ENCODE measurements at places on chromosomes 3 and 15.

GRCh38 chr3:100270215-100270583 lies 9.4 kb downstream of the TBC1D23 start:
- DNase-seq = no peak

DNA sequence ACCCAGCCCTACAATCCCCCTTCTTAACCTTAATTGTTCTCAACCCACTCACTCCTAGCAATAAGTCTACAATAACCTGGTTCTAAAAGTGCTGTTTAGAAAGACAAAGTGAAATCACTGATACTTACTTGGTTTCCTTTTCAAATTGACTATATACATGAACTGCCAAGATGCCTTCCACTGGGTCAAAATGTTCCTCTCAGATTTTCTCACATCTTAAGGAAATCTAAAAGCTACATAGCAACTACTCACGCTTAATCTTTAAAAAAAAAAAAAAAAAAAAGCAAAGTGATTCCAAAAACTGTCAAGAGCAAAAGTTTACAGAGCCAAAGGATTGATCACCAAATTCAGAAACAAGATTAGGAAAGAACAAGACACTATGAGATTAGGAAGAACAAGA lies 68.7 kb upstream of the MAP4 start:
- DNase-seq = no peak

DNA sequence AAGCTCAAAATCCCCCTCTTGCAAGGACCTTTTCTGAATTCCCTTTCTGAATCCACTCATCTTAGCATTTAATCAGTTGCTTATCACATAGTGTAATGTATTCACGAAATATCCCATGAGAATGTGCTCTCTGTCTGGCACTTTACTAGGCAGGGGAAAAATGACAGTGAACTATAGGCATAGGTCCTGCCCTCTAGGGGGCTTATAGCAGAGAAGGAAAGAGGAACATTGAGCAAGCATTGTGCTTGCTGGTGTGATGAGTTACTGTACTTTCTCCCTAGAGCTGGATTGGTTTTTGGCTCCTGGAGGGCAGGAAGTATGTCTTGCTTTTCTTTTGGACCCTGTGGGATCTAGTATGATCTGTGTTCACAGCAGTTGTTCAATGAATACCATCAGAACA lies 26.5 kb downstream of the DUOX2 start:
- DNase-seq = no peak

GRCh38 chr3:58963928-58964503 lies 85.8 kb downstream of the CFAP20DC start:
- no peak for DNase-seq

DNA sequence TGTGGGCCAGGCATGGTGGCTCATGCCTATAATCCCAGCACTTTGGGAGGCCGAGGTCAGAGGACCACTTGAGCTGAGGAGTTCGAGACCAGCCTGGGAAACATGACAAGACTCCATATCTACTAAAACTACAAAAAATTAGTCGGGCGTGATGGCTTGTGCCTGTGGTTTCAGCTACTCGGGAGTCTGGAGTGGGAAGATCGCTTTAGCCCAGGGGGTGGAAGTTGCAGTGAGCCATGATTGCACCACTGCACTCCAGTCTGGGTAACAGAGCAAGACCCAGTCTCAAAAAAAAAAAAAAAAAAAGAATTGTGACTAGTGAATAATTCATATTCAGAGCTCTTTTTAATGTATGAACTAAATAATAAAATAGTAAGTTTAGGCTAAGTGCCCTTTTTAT lies 87.8 kb upstream of the TSEN2 start:
- DNase-seq = no peak

DNA sequence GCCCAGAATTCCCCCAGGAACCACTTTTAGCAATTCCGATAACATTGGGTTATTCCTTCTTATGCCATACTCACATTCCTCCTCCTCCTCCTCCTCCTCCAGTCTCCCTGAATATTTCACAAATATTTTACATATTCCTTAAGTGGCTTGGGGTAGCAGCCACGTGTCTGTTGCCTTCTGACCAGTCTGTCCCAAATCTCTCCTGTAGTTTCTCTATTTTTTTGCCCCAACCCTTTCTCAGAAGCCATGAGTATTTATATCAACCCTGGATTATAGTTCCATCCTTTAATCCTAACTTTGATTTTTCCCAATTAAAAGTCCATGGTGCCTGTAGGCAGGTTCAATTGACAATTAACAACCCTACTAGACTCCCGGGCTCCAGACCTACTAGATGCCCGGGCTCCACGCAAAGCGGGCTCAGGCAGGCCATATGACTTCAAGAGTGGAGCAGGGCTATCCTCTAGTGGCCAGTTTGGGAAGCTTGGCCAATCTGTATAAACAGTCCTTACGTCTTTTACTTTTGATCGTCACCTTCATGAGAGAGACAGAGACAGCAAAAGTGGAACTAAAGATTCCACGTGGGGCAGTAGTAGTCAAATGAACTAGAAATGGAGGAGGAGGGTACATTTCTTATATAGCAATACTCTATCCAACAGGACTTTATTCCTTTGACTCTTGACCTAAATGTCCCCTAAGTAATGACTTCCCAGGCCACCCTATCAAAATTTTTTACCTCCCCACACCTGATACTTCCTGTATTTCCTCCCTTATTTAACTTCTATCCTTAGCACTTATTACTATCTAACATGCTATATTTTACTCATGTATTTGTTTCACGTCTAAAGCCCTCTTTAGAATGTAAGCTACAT lies 69.7 kb downstream of the USF3 start:
- no peak for DNase-seq

DNA sequence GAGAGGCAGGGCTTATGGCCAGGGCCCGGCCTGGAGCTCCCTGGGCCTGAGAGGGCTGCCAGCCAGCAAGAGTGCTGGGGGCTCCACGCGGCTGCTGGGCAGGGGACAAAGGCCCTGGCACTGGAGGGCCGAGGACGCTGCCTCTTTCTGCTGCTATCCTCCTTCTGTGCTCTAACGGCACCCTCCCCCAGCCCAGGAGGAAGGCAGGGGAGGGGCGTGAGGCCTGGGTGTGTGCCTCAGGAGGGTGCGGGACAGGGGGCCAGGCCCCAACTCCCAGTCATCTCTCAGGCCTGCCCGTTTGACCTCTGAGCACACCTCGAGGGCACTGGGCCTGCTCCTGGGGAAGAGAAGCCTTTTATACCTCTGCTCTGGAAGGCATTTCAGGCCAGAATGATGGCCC lies 115.5 kb downstream of the ADCY5 start:
- no peak for DNase-seq

DNA sequence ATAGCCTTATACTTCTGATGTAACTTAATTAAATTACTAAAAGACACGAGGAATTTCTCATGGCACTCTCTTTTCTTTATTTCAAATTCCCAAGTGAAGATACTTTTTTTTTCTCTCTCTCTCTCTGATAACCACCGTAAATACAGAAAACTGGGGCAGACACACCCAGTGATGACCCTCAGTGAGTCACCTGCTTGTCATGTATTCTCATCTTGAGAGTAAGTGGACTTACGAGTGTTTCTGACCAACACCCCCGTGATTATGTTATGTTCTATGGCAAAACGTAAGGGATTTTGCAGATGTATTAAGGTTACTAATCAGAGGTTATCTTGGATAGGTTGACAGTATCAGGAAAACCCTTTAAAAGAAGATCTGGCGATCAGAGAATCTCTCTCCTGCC lies 348.8 kb upstream of the ZNF717 start:
- no peak for DNase-seq

DNA sequence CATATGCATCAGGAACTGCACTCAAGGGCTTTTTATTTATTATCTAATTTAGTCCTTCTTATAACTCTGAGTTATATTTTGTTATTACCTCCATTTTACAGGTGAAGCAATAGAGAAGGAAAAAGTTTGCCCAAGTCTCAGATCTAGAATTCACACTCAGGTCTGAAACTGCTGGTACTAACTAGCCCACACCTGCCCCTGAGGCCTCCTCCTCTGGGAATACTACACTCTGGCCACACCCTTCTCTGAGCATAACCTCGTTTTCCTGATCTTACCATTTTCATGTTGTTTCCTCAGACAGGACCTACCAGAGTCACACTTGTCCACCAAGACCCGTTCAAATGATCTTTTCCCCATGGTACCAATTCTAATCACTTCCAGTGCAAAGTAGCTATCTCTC lies 94.1 kb upstream of the CHRM5 start:
- no peak for DNase-seq

DNA sequence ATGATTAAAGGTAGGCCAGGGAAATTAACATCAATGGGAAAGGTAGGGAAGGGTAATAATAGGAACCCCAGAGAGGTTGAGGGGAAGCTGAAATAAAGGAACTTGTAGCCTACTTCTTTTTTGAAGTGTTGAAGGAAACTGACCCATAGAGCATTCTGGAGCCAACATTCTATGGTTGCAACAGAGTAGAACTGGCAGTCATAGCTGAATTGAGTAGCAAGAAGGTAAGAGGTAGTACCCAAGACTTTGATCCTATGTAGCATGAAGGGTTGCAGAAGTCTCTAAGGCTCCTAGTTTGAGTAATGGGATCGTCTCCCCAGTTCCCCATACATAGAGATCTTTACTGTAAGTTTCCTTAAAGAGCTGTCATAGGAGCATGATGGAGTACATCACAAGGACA lies 7.4 kb upstream of the ZNF774 start:
- DNase-seq = no peak

DNA sequence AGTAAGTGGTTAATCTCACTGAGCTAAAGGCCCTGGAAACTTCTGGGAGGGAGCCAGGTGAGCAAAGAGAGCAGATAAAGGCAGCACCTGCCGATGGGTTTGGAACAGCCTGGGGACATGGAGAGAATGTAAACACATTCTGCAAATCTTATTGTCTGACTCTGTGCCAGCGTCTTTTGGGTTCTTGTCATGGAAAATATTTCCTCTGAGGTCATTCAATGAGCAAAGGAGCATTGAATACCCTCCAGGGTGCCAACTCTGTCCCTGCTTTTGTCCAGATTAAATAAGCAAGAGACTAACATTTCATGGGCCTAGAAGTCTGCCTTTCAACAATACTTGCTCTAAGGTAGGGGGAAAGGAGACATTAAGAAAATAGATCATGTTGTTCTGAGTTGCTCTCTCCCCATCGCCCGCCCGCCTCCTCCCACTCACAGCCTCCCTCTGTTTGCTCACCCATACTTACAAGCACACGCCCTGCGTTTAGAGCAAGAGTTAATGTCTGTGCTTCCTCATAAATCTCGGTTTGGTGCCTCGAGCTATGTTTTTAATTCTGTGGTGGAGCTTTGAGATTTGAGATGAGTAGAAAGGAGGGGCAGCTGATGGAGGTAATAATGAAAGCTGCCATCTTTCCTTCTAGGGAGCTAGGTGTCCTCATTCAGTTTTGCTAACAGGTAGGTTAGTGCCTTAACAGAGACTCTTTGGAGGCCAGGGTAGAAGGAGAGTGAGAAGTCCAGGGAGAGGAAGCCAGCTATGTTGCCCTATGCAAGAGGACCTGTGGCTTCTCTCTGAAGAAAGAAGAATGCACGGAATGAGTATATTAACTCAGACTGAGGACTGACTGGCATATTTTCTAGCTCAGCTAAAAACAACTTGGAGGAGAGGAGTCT lies 132.9 kb downstream of the TPRG1 start:
- DNase-seq = no peak

GRCh38 chr15:89195836-89196235 lies 25.5 kb downstream of the RLBP1 start:
- DNase-seq = no peak

DNA sequence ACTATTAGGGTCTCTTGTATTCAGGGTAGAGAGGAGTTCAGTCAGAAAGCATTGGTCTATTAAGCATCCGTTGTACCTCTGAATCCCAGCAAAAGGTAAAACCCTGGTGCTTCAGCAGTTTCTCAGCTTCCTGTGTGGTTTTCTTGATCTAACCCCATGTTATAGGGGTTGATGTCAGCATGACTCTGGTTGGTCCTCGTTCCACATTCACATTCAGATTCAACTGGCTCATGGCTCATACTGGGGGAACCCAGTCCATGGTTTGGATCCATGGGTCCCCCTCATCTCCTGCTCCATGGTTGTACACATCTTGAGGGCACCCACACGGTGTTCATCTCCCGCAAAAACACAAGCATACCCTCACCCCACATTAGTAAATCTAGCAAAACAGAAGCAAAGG lies 47.7 kb upstream of the C2CD4B start:
- DNase-seq = no peak

GRCh38 chr15:58331560-58331912 lies 100.3 kb upstream of the LIPC start:
- DNase-seq = no peak

DNA sequence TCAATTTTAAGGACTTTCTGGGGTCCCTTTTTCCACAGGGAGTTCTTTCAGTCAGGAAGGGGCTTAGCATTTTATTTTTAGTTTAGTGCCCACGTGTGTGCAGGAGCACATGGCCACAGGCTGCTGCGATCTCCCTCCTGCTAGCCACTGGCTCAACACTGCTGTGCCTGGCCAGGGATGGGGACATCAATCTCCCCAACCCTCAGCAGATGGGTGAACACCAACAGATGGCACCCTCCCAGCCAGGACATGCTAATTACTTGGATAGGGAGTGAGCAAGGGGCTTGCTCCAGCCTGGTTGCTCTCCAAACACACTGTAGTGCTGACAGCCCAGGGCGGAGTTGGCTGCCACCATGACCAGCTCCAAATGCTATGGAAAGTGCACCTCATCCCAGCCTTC lies 7.4 kb upstream of the RIOX2 start:
- DNase-seq = no peak

DNA sequence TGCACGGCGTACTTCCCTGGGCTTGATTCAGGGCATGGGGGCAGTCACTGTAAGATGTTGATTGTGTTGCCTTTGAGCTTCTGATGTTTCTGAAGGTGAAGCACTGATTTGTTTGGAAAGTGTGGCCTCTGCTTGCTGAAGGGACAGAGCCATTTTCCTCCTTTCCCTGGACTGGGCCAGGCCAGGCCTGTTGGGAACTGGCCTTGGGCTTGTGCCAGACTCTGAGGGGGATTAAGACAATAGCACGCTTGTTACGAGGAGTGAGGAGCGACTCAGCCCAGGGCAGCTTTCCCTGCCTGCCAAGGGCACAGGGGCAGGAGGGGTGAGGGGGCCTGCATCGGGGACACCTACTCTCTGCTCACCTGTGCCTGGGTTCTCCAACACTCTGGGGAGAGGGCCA lies 42.9 kb downstream of the LINGO1 start:
- no peak for DNase-seq

GRCh38 chr15:48040166-48040817 lies 80.5 kb upstream of the SLC24A5 start:
- DNase-seq = no peak

GRCh38 chr3:50267280-50267913 lies 1.6 kb upstream of the SEMA3B start:
- no peak for DNase-seq

GRCh38 chr3:139108253-139108969 lies 63.7 kb upstream of the PRR23C start:
- DNase-seq = no peak

DNA sequence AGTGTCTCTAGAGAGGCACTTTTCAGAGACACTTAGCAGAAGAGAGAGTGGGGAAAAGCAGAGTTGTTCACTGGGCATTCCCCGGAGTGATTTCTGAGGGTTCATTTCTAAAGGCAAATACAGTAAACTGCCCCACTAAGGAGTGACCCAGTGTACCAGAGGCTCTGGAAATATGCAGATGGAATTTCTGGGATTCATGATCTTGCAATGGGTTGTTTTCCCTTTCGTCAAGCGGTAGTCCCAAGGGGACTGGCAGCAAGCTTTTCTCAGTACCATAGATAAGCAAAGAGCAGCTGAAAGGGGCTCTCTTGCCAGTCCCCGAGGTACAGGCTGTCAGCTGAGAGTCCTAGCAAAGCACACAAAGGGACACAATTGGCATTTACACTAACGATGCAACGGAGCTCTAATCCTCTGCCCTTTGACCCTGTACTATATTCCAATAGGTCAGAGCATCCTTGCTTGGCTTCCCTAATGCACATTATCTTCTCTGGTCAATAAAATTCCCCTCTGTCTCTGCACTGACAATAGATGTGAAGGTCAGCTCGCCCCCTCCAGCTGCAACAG lies 155.6 kb downstream of the SEMA6D start:
- DNase-seq = no peak
